ENCODE measurements at places on chromosomes 7 and 10.

GRCh38 chr7:131056007-131056406 is 271.7 kb upstream of the MKLN1 start:
- DNase-seq = no peak

DNA sequence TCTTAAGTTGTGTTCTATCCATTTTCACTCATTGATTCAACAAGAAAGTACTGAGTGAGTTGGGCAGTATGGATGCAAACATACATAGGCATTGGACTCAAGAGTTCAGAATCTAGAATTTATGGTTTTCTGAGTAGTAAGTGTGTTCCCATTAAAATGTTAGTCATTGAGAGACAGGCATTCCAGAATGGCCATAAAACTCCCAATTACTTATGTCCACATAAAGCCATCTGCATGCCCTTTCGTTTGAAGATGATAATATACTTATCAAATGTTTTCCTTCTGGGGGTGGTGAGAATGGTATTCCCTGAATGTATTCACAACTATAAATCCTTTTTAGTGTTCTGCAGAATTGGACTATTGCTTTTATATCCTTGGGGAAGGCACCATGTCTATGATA is 131.6 kb downstream of the CD36 start:
- no peak for DNase-seq

GRCh38 chr7:23093546-23093945 is 12.0 kb upstream of the KLHL7 start:
- DNase-seq = no peak

DNA sequence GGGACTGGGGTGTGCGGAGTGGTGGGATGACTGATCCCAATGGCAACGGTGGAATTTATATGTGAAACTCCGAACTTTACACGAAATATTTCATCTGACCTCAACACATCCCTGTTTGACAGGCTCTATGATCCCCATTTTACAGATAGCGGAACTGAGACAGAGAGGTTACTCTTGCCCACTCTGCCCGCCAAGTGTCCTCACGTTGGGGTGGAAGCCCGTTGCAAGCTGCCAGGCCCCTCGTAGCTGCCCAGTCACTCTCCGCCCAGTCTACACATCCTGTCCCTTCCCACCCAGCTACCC is 397 bp upstream of the NFE2L3 start:
- no peak for DNase-seq

DNA sequence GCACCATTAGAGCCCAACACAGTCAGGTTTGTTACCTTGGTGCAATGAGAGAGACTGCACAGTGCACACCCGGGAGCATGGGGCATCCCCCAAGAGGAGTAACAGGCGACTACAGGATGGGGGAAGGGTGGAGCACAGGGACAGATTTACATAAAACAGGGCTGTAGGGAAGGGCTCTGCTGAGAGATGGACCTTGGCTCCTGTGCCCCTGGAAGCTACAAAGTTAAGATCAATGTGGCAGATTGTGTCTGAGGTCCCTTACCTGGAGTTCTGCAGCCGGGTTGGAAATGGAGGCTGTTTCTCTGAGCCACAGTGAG is 13.7 kb upstream of the SLC18A3 start:
- DNase-seq = no peak

DNA sequence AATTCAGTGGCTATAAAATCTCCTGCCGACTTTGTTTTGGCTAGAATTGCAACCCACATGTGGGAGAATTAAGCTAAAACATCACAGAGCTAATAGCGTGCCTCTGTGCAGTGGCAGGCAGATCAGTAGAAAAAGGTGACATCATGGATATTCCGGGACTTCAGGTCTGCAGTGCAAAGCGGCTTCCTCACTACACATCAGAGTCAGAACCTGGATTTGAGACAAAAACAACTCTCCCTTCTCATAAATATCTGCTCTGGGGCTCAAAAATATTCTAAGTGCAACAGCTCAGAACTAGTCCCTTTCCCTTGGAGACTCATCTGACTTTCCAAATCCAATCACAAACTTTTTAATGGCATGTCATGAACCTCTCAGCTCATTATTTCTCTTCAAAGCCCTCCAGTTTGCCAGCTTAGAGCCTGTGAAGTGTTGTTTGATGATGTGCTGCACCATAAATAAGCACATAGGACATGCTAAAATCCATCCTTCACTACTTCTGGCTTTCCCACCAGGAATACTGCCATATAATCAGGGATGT is 337.1 kb downstream of the RNLS start:
- no peak for DNase-seq

- DNase-seq = no peak
These were observed 188.9 kb downstream of the SKIDA1 start for GRCh38 chr10:21336476-21337170.

DNA sequence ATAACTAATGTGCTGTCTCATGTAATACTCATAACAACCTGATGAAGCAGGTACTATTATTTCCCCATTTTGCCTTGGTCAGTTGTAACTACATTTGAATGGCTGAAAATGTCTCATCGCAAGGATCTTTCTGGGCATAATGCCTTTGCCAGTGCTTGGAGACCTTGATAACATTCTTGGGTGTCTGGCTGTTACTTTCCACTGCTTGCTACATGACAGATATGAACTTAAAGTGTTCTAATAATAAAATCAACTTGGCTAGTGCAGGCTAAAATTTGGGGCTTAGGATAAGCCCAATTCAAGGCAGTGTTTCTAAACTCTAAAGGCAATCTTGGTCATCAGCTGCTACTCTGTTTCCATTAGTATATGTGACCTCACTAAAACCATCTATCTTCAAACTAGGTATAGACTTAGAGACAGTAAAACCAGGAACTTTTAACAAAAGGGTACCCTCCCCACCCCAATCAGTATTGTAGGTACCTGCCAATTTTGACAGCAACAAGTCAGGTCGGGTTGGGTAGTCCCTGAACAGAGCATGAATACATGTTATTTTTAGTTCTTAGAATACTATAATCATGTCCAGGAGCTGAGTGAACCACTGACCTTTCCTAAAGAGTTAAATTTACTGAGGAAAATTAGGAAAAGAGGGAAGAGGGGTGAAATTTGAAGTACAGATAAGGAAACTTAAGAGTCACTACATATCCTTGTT is 68.2 kb upstream of the AHR start:
- no peak for DNase-seq

- no peak for DNase-seq
These were observed 3.6 kb downstream of the INMT start for GRCh38 chr7:30755384-30756154.

DNA sequence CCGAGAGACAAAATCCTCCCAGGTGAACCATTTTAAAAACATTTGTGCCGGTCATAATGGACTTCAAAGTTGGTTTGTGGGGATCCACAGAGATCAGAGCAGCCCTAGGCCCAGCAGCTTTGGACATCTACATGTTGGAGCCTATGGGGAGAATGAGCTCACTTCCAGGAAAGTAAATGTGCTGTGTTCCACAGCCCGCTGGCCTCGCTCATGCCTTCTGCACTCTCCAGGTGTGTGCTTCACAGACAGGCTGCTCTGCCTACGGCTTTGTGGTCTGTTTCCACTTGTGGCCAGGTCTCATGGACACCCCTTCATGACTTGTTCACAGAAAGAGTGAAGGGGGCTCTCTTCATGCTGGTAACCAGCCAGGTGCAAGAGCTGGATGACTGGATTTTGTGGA is 141.6 kb downstream of the ADARB2 start:
- DNase-seq = no peak

- DNase-seq = no peak
These were observed 84.4 kb upstream of the FGL2 start for GRCh38 chr7:77284005-77284404.

- peak; percentile 18 for DNase-seq
These were observed 41.7 kb downstream of the NPY start for GRCh38 chr7:24325708-24326107.

DNA sequence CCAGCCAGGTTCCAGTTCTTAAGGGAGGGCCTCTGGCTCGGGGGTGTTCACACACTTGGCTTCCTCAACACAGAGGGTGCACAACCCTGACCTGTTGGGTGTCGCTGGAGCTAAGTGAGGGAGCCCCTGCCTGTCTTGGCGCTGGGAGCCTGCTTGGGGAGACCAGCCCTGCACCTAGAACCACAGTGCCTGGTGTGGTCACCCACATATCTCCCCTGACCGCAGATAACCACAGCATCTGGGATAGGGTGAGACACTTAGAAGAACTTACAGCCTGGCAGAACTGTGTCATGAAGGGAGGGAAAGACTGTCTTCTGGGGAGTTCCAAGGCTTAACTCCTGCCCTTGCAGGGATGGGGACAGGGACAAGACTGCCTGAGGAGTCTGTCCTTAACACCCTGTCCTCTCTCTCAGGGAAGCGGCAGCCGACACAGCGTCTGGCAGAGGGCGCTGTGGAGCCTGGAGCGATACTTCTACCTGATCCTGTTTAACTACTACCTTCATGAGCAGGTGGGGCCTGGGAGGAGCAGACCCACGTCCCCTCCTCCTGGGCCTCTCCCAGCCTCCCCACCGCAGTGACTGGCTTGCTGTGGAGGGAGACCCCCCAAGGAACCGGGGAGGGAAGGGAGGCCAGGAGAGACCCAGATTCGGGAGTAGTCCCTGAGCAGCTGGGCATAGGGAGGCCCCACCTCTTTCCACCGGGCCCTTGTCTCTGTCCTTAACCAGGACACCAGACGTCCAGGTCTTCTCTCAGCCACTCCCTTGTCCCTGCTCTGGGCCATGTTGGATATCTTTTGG is 59.0 kb downstream of the PALD1 start:
- DNase-seq = no peak

- DNase-seq = no peak
These were observed 231.4 kb downstream of the CREB5 start for GRCh38 chr7:28643584-28644340.

- no peak for DNase-seq
These were observed 6.5 kb upstream of the CHST3 start for GRCh38 chr10:71957546-71958275.

GRCh38 chr7:159015454-159016410 is 128.9 kb downstream of the VIPR2 start:
- DNase-seq = no peak
